ENCODE measurements at places on chromosomes 13 and 19. TPM values are rescaled to one million over a fixed set of nuclear protein-coding genes. Genes with fewer than 3 reads are reported as not detected.

GRCh38 chr19:10078329-10078728 lies 7.8 kb upstream of the SHFL start:
- H3K36me3 ChIP-seq: no peaks in the 10 kb centered on the region
- H3K27me3 ChIP-seq: no peaks in the 10 kb centered on the region
- no peak for DNase-seq
- no peaks in the 10 kb centered on the region for H3K4me1 ChIP-seq

DNA sequence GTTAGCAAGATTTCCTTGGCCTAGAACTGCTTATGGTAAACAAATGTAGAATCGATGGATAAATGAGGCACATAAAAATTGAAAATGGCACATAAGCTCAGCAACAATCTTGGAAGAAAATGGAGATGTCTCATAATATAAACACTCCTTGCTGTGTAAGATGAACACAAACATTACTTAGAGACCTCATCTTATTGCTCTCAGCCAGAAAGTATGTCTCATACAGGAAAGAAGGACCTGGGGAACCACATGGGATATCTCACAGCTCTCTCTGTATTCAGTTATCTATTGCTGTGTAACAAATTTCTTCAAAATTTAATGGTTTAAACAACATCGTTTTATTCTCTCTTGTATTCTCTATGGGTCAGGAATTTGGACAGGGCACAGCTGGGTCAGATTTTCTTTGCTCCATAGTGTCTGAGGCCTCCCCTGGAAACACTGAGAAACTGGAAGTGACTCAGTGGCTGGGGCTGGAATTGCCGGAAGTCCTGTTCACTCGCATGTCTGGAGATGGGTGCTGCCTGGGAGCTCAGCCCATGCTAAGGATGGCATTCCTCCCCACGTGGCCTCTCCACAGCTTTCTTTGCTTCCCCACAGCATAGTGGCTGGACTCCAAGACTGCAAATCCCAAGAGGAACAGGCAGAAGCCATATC lies 105.1 kb downstream of the NUFIP1 start:
- no peaks in the 10 kb centered on the region for H3K36me3 ChIP-seq
- H3K4me1 ChIP-seq: no peaks in the 10 kb centered on the region
- no peak overlapping the region for H3K4me3 ChIP-seq
- no peak for DNase-seq
- H3K27me3 ChIP-seq: no peaks in the 10 kb centered on the region

DNA sequence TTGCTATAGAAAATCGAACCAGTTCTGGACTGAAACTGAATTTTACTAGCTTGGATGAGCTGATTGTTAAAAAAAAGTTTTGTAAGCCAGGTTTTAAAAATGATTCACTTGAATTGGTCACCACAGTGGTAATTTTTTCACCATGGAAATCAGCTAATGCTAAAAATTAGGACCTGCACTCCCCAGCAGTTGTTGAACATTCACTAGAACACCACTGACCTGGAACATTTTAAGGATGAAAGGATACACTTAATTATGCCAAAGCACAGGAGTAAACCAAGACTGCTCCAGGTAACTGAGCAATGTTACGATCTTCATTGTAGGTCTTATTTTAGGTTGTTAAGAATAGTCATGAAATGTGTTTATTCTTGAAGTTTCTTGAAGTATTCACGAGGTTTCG lies 1342.6 kb upstream of the SPRY2 start:
- H3K27ac ChIP-seq: no peak overlapping the region
- no peaks in the 10 kb centered on the region for H3K36me3 ChIP-seq
- DNase-seq: no peak
- H3K4me3 ChIP-seq: no peak overlapping the region
- no peaks in the 10 kb centered on the region for H3K4me1 ChIP-seq

- no peaks in the 10 kb centered on the region for H3K27me3 ChIP-seq
- H3K4me3 ChIP-seq: no peak overlapping the region
- no peak overlapping the region for H3K27ac ChIP-seq
- no peaks in the 10 kb centered on the region for H3K36me3 ChIP-seq
These were observed 4.6 kb downstream of the RNASEH2B start for GRCh38 chr13:50914176-50914700.

GRCh38 chr13:110713981-110714796 lies 689 bp downstream of the ING1 start:
- peak overlapping the region; percentile 89 for H3K4me3 ChIP-seq
- DNase-seq: peak; percentile 67
- no peaks in the 10 kb centered on the region for H3K36me3 ChIP-seq
- peak overlapping the region; percentile 97 for H3K27ac ChIP-seq
- H3K27me3 ChIP-seq: no peaks in the 10 kb centered on the region

GRCh38 chr19:30001301-30001700 lies 59.3 kb downstream of the URI1 start:
- H3K27ac ChIP-seq: no peak overlapping the region
- H3K4me1 ChIP-seq: no peaks in the 10 kb centered on the region
- no peak overlapping the region for H3K4me3 ChIP-seq
- H3K36me3 ChIP-seq: peaks cover 12% of the 10 kb centered on the region
- no peak for DNase-seq

GRCh38 chr19:40251244-40251643 lies 24.8 kb upstream of the CCNP start:
- no peak overlapping the region for H3K4me3 ChIP-seq
- no peaks in the 10 kb centered on the region for H3K27me3 ChIP-seq
- no peaks in the 10 kb centered on the region for H3K4me1 ChIP-seq
- no peak for DNase-seq
- H3K36me3 ChIP-seq: peaks cover 22% of the 10 kb centered on the region
- no peak overlapping the region for H3K27ac ChIP-seq

- no peaks in the 10 kb centered on the region for H3K27me3 ChIP-seq
- no peak for DNase-seq
- H3K36me3 ChIP-seq: peaks cover 2% of the 10 kb centered on the region
- no peak overlapping the region for H3K4me3 ChIP-seq
- H3K27ac ChIP-seq: no peak overlapping the region
These were observed 52.0 kb downstream of the DPF1 start for GRCh38 chr19:38172001-38172400.

Gene SULT2A1
- total RNA-seq: 0.15 TPM

Gene ZNF146
- 101 TPM for total RNA-seq

All from lung (tissue), 17 donors.